ENCODE measurements at places on chromosomes 5 and 9. TPM values are rescaled to one million over a fixed set of nuclear protein-coding genes. Genes with fewer than 3 reads are reported as not detected.

DNA sequence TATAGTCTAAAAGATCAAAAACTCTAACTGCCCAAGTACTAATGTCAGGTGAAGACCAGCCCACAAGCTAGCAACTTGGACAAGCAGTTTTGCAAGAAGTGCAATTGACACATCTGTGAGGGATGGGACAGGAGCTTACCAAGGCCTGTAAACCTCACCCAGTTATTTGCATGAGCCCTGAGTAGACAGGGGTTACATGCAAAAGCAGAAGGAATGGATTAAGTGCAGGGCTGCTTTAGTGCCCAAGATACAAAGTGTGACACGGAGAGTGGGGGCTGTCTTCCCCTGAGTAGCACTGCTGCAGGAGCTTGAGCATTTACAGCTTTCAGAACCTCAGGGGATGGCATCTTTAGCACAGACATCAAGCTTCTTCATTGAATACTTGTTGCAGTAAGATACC, 286.7 kb downstream of the ELAVL2 start:
- no peak for DNase-seq

DNA sequence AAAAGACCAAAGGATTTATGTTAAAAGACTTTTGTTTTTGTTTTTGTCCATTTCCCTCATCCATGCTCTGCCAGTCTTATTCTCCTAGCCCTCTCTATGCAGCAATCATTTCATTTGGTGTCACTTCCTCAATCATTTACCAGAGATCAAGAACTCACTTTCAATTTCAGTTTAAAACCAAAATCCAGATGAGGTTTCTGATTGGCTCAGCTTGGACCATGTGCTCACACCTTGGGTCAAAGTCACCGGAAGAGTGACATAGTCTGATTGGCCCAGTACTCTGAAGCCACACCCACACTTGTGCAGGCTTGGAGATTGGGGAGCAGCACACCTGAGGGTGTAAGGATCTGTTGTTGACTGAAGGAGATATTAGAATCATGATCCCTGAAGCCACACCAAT, 79.6 kb downstream of the TLR4 start:
- DNase-seq: no peak

DNA sequence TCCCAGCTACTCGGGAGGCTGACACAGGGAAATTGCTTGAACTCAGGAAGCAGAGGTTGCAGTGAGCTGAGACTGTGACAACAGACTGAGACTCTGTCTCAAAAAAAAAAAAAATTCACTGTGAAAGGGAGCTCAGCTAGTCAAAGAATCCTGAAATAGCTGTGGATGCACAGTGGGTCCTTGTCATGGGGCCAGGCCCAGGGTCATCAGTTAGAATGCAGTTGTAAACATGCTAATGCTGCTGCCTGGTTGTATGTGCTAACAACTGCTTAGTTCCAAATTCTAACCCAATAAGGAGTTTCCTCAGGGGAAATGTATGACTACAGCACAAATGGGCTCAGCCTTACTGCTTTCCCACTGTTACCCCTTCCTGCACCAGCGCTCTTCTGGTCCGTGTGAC, 84.0 kb downstream of the PALM2AKAP2 start:
- no peak for DNase-seq

DNA sequence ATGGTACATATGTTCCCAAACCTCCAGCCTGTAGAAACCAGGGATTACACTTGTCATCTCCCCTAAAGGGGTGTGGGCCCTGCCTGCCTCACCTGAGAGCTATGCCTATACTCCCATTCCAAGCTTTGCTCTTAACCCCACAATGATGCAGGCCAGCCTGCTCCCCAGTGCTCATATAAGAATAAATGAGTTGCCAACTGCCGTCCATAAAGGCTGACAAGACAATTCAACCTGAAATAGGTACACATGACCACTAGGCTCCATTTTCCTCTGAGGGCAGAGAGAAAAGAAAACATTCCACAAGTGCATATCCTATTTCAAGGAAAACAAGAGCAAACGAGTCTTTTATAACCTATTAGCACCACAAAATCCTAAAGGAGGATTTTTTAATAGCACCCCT, 28.4 kb downstream of the SKP1 start:
- no peak for DNase-seq

DNA sequence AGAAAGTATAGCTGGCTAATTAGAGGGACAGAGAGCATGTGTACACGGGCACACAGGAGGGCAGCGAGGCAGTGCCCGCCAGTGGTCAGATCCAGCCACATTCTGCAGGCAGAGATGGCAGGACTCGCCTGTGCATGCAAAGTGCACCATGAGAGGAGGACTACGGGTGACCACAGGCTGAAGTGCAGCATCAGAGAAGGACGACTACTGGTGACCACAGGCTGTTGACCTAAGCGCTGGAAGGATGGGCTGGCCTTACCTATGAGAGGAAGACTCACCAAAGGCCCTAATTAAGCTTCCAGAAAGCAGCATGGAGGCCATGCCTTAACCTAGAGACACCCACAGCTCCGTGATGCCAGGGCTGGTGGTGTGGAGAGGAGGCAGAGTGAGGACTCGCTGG, 54.2 kb upstream of the SLC25A51 start:
- DNase-seq: no peak

- no peak for DNase-seq
Measured at GRCh38 chr5:160174780-160175437, 54.4 kb upstream of the FABP6 start.

DNA sequence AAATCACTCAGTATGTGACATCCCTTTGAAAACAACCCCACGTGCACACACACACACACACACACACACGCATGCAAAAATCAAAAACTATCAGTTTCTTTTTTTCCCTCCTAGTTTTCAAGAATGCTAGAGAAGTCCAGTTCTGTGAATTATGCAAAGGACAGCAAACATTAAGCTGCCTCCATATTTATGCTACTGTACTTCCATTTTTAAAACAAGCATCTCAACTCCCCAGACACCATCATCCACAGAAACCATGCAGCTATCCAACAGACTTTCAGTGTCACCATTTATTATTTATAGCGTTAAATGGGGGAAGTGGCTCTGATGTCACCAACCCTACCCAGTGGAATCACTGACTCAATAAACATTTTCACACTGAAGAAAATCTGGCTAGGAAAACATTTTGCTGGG, 1.6 kb downstream of the FBXW11 start:
- DNase-seq: no peak

GRCh38 chr5:37495210-37495609, 116.1 kb downstream of the WDR70 start:
- DNase-seq: peak; percentile 49

GRCh38 chr5:168329302-168329701, 37.9 kb downstream of the WWC1 start:
- DNase-seq: peak; percentile 34

GRCh38 chr5:164763206-164763605, 1257.8 kb downstream of the MAT2B start:
- DNase-seq: no peak

- no peak for DNase-seq
Measured at GRCh38 chr9:20551236-20551635, 71.1 kb downstream of the MLLT3 start.

DNA sequence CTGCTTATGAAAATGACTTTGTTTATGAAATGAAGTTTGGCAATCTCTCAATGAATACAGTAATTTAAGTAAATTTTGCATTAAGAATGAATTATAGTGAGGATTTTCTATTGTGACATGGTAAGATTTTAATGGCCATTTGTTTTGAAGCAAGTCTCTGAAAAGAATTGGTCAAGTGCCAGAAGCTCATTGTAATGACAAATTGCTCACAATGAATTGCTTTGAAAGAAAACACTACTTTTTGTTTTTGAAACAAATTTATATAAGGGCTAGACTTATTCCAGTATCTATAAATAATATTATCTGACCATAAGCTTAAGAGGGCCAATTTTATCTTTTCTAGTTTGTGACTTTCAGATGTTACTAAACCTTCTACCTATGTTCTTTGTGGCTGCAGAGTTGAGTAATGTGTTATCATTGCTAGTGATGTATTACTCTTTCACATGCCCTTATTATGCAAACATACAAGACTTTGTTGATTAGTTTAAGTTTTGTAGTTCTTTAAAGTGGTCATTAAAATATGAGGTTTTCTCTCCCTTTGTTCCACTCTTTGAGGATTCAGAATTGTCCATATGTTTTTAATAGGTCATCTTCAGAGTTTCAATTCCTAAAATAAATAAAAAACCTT, 93.0 kb upstream of the ZNF608 start:
- DNase-seq: peak; percentile 82

SLC25A51 gene
- 103 TPM for total RNA-seq

ARAP3 gene
- 7.7 TPM for total RNA-seq

TAF11L7 gene
- not detected for total RNA-seq

TUSC1 gene
- 12.2 TPM for total RNA-seq

TSSK1B gene
- 0.64 TPM for total RNA-seq
